ENCODE measurements at places on chromosomes 13 and 19.
A peak's percentile ranks its signal among the peaks of the same experiment; 100 is the strongest.

DNA sequence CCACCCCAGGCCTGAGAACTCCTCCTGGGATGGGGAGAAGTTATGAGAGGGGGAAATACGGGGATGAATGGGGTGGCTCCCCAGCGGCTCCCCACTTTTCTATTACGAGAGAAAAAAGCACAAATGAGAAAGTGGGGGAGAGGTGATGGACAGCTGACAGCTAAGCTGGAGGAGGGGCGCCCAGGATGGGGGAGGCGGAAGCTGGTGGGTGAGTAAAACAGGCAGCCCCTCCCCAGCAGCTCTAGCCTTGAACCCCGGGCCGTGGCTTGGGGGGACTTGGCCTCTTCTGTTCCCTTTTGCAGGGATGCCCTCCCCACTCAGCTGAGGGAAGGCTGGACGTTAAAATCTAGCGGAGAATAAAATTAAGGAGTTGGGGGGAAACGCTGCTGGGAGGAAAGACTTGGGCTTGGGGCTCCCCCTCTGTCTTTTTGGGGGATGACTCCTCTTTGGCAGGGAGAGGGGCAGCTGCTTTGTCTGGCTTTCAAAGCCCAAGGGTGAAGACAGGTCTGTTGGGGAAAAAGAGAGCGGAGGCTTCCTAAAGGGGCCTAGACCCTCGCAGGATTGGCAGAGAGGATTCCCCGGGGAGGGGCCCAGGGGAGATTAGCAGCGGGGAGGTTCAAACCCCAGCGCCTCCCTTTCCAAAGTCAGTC is 1.4 kb upstream of the SAMD1 start:
- no peak for DNase-seq

DNA sequence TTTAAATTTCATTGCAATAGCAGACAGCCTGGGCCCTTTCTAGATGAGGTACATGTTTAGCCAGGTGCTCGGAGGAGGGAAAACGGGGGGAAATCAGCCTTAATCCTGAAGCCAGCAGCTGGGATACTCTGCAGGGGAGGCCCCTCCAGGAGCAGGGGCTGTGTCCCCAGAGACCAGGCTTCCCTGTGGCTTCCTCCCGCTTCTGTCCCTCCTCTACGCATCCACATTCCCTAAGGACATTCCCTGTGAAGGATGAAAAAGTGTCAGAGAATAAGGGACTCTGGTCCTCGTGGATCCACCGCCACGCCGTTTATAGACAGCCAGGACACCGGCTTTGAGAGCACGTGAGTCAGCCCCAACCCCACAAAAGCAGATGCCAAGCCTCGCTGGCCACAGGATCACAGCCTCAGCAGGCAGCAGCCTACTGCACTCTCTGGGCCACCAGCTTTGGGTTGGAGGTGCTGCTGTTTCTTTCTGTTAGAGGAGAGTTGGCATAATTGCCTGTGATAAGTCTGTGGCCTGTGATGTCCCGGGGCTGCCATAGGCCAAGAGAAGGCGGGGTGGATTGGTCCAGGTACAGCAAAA is 36.7 kb upstream of the RANBP3 start:
- DNase-seq = no peak

DNA sequence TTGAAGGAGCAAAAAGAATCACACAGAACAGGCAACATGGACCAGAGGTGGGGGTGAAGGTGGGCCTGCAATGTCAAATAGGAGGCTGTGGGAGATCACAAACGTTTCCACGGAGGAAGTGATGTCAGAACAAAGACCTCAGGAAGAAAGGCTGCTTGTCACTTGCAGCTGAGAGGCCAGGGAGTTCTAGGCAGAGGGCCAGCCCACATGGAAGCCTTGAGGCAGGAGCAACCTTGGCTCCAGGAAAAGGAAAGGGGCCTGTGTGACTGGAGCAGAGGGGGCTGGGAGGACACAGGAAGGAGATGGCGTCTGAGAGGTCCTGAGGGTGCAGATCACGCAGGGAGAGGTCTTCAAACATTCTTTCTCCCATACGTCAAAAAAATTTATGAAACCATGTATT is 16.3 kb downstream of the ZNF160 start:
- DNase-seq = no peak

DNA sequence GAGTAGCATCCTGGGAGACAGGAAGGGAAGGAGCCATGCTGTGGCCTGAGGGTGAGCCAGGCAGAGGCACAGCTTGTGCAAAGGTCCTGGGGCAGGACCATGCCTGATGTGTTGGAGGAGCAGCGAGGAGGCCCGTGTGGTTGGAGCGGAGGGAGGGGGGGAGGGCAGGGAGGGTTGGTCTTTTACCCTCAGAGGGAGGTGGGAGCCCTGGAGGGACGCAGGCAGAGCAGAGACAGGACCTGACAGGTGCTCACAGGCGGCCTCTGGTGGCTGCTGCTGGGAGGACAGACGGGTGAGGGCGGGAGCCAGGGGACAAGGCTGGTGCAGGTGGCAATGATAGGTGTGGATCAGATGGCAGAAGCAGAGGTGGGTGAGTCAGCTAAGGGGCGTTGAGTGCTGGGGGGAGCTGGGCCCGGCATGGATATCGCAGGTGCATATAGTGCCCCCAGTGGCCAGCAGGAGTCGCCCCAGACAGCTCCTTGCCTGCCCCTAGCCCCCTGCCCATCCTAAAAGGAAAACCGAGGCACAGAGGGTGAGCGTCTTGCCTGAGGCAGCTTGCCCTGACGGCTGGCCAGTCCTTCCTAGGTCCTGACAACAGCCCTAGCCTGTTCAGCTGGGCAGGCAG is 9.8 kb upstream of the GNA15 start:
- no peak for DNase-seq

DNA sequence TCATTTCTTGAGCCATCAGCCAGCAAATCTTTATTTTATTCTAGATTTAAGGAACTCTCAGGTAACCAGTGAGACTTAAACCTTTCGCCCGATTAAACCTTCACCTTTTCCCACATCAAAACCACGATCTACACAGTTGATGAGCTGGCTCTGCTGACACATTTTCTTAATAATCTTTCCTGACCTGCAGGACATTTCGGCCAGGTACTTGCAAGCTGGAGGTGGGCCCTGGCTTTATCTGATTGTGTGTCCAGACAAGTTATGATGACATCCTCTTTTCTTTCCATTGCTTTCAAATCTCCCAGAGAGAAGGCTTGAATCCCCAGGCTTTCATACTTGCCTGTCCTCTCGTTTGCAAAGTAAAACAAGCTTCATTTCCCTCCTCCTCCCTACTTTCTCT is 144.2 kb downstream of the EFNB2 start:
- DNase-seq = no peak

GRCh38 chr19:58381460-58382212 is 806 bp upstream of the ZNF837 start:
- DNase-seq = no peak

DNA sequence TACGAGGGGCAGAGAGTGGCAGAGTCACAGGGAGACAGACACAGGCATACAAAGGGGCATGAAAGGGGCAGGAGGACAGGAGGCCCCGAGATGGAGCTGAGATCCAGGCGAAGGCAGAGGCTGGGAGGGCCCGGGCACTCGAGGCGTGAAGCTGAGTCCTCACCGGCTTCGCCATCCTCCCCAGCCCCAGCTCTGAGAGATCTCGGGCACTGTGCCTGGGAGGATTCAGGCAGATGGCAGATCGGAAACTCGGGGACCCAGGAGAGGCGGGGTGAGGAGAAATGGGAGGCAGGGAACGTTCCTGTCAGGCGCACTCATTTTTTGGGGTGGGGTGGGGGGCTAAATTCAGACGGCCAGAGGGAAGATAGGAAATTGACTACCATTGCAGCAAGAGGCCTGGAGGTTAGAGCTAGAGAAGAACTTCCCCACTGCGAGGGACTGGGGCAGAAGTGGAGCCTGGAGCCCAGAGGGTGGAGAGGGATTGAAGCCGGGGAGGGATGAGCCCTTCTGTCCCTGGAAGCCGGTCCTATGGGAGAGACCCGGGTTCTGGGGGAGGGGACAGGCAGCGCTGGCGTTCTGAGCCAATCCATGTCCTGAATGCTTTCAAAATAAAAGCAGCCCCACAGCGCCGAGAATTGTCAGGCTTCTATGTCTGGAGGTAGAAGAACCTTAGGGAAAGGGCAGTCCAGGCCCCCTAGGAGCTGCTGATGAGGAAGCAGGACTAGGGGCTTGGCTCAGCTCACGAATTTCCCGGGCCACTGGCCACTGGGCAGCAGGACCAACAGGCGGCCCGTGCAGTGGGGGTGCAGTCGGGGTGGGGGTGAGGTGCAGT is 12.6 kb downstream of the LRRC4B start:
- no peak for DNase-seq

GRCh38 chr19:4705413-4706131 is 18.1 kb downstream of the DPP9 start:
- no peak for DNase-seq

DNA sequence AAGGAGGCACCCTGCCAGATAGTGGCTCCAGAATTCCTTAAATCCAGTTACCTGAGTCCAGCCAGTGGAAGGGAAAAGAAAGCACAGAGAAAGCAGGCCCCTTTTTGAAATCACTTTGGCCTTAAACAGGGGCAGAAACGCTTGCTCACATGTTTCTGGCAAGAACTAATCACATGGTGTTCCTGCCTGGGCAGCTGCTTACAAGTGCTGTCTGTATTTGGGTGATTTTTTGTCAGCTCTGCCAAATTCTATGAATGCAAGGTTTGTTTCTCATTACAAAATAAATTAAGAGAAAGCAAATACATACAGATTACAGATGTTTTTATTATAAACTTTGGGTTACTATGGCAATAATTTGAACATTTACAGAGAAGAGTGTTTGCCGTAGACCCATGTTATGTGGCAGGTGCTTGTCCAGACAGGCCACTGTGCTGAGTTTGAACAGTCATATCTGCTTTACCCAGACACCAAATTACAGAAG is 1237.8 kb downstream of the SLITRK5 start:
- DNase-seq = no peak

GRCh38 chr19:42401365-42402303 is 11.5 kb upstream of the CNFN start:
- DNase-seq = peak; percentile 43

- peak; percentile 27 for DNase-seq
Observed at GRCh38 chr19:20423381-20424197, 142.0 kb downstream of the ZNF737 start.

GRCh38 chr13:107291875-107292274 is 723.9 kb upstream of the ARGLU1 start:
- no peak for DNase-seq

GRCh38 chr19:4013886-4014540 is 6.5 kb downstream of the PIAS4 start:
- no peak for DNase-seq

GRCh38 chr13:105377452-105377851 is 1158.0 kb downstream of the EFNB2 start:
- no peak for DNase-seq

DNA sequence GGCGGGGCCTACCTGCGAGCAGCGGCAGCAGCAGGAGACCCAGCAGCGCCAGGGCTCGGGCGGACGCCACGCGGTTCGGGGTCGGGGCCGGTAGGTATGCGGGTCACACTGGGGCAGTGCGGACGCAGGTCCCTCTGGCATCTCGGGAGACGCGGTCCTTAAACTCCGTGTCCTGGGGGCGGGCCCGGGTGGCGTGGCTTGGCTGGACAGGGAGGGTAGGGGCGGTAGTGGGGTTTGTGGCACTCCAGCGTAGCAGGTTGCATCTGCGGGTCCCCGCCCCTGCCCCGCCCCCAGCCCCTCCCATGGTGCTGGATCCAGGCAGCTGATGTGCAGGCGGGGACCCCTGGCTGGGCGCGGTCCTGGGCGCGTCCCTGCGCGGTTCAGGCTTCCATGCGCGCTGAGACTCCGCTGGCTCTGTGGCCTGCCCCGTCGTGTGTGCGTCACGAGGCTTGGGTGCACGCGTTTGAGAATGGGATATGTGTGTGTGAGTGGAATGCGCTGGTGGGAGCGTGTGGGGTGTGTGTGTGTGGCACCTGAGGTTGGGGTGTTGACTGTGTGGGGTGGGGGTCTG is 96.1 kb downstream of the WTIP start:
- no peak for DNase-seq

Data from fibroblast of skin of left quadriceps (primary cell).